ENCODE measurements at places on chromosomes 2 and 18.

- no peak for DNase-seq
Observed at GRCh38 chr2:117832905-117833613, 18.6 kb downstream of the DDX18 start.

GRCh38 chr18:35371412-35372195 lies 5.5 kb downstream of the ZNF396 start:
- DNase-seq, result no peak

DNA sequence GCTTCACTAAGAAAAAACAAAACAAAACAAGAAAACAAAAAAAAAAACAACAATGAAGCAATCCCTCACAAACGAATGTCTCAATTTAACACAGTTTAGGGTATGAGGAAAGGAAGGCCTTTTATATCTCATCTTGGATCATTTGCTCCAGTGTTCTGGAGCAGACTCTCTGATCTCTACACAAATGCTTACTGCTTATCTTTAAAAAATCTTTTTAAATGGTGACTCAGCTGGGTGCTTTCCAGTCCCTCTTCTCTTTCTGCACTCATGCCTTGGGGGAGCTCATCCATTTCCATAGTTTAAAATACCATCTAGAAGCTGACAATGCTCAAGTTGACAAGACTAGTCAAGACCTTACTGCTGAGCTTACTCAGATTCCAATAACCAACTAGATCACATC lies 56.2 kb downstream of the ETAA1 start:
- DNase-seq, result no peak

DNA sequence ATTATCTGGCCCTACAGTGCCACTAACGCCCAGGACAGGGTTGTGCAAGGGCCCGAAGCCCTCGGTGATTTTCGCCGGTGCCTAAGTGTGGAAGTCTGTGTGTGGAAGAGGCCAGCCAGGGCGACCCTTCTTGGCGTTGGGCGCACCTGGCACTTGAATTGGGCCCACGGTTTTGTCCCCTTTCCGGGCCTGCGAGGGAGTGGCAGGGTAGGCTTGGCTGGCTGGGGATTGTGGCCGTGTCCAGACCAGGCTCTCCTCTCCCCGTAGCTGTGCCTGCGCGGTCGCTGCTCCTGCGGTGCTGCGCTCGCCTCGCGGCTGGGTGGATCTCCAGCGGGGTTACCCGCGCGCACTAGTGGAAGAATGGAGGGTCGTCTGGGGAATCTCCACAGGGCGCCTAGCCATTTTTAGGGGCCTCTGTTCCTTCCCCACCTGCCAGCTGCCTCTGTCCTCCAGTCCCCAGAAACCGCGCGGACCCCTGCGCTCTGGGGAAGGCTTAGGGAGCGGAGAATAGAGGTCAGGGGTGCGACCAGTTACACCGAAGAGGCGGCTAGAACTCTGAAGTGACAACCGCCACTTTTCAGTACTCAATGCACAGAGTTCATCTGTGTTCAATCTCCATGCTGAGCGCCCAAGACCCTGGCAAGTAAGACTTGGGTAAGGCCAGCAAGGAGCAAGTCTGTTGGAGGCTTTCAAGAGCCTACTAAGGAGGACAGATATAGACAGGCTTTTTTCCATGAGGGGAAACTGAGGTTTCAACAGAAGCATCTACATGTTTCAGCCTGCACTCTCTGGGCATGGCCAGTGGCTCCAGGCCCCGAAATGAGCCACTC lies 16.0 kb downstream of the EVX2 start:
- DNase-seq, result no peak

- DNase-seq, result no peak
Observed at GRCh38 chr2:237596520-237597195, 6.1 kb upstream of the RAB17 start.

DNA sequence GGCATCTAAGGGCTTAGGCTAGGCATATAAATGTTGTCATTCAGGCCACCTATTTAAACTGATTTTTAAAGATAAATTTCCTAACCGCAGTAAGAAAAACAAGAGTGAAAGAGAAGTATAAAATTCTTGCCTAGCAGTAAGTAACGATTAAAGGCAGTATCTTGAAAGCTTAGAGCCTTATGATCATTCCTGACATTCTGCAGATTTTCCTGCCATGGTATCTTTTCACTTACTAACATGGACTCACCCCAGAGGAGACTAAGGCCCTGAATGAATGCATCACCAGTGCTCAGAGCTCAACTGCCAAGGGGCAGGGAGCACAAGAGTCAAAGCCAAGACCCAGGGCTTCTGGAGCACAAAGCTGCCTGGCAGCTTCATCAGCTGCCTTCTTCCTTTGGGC lies 133.1 kb downstream of the GCA start:
- DNase-seq, result no peak

Measured in hematopoietic multipotent progenitor cell treated with erythropoietin and hydrocortisone succinate and interleukin-3 and kit ligand, for 15 days (in vitro differentiated cells).